ENCODE measurements at places on chromosomes 13 and 19.

GRCh38 chr13:49421391-49421790 lies 22.5 kb downstream of the CAB39L start:
- peak; percentile 79 for DNase-seq

DNA sequence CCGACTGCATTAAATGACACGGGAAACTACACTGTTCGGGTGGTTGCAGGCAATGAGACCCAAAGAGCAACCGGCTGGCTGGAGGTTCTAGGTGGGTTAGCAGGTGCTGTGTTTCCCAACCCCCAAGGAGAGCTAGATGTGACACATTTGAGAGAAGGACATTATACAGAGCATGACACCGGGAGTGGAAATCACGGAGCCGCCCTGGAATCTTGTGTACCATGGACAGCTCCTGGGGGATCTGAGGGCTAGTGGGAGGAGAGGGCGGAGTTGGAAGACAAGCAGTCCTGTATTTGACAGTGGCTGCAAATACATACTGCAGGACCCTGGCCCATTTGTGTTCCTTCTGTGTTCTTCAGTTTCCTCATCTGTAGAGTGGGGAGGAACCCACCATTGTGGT lies 2.3 kb downstream of the CEACAM18 start:
- no peak for DNase-seq

DNA sequence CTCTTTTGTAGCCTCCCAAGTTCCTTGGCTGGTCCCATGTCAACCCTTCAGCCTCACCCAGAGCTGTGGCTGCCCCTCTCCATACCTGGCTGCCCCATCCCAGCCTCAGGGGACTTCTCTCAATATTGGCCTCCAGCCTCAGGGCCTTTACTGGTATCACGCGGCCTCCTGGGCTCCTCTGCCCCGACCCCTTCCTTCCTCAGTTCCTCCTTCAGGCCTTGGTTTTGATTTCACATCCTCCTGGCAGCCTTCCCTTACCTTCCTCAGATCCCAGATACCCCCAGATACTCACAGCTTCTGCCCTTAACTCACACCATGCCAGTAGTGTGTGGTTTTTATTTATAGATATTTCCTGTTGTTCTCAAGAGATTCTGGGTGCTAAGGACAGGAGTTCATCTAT lies 12.8 kb upstream of the SCN1B start:
- DNase-seq, result no peak

DNA sequence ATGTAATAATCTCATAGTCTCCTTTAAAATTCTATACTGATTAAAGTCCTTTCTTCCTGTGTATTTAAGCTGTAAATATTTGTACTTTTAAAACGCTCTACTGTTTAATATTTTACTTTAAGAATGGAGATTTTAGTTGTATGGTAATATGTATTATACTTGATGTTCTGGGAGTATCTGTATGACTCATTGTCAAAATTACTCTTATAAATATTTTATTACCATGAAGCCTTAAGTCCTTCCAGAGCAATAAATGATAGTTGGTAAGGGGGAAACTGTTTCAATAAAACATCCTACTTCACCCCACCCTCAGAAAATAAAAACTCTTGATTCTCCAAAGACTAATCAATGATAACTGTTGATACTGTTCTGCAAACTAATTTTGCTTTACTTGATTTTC lies 6.4 kb downstream of the PCDH9 start:
- DNase-seq, result no peak

DNA sequence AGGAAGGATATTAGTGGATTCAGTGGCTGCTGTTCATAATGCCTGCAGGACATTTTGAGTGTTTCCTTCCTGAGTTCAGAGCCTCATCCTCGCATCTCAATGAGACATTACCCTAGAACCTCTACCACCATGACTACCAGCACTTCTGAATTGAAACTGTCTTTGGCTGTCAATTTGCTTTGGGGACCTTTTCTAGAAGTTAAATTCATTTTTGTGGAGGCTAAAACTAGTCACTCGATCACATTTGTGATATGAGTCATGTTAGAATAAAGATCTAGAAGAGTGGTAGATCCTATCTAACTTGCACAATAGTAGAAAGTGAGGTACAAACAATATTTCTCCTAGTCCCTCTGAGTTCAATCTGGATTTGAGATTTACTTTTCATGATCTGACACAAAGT lies 124.9 kb downstream of the KCNRG start:
- DNase-seq, result no peak

DNA sequence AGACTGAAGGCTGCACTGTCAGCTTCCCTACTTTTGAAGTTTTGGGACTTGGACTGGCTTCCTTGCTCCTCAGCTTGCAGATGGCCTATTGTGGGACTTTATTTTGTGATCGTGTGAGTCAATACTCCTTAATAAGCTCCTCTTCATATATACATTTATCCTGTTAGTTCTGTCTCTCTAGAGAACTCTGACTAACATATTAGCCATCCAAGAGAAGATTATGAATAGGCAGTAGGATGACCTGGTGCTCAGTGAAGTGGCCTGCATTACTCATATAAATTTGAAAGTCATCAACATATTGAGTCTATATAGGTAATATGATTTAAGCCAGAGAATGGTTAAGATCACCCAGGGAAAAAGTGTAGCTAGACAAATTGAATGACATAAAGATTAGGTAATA lies 136.3 kb upstream of the UFM1 start:
- no peak for DNase-seq

GRCh38 chr19:11446652-11447301 lies 11.3 kb downstream of the PRKCSH start:
- peak; percentile 61 for DNase-seq

- DNase-seq, result no peak
Measured at GRCh38 chr19:40216777-40217026, 1.5 kb downstream of the TTC9B start.

GRCh38 chr19:38663156-38663651 lies 15.8 kb downstream of the ACTN4 start:
- DNase-seq, result no peak

- no peak for DNase-seq
Measured at GRCh38 chr19:8504171-8504570, 1.7 kb upstream of the PRAM1 start.

DNA sequence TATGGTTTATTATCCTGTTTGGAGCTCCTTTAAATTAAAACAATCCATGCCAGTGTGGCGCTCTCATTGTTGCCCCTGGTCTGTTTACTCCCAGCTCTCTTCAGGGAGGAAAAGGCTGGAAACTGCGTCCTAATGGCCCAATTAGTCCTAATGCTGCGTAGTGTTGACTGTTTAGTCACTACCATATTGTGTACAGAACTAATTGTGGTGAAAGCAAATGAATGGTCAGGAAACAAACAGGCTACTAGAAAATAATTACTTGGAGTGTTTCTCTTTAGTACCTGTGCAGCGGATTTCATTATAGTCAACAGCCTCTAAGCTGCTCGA lies 54.5 kb upstream of the MTIF3 start:
- no peak for DNase-seq

- DNase-seq, result peak; percentile 94
Measured at GRCh38 chr13:33723772-33724435, 94.0 kb upstream of the RFC3 start.

DNA sequence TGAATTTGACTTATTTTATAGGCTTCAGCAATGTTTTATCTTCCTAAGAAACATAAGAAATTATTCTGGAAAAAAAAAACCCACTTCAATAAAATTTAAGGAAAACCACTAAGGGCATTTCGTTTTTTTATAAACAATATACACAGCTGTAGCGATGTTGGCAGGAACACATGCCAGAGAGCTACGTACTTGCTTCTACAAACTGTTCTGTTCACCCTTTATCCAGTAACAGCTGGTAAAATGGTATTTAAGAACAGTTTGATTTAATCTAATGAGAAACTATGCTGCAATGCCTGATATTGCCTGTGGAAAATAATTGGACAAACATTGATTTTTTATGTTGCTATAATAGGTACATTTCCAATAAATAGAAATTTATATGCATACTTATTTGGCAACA lies 137.2 kb upstream of the DACH1 start:
- DNase-seq, result no peak

DNA sequence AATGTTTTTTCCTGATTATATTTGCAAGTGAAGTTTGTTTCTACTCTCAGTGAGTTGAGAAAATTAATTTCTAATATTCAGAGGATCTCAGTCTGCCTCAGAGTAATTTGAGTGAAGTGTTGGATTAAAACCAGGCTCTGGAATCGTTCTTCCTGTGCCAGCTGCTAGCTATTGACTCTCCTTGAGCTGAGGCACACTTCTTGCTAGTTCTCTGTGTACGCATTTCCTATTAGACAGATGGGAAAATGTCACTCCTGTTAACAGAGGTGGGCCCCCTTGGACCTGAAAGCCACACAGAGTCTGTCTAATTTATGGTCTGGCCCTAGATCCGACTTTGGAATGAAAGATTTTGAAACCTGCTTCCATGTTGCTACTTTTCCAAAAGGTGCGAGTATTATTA lies 107.6 kb upstream of the RNF113B start:
- DNase-seq, result no peak
